Renal pelvis (tissue), 12 donors: ENCODE measurements at places on chromosomes 16 and 17.

- DNase-seq, result no peak
Observed at GRCh38 chr16:64469906-64470702, 651.8 kb downstream of the CDH11 start.

- DNase-seq, result peak; percentile 27
Observed at GRCh38 chr17:11996722-11997146, 541 bp downstream of the ZNF18 start.

DNA sequence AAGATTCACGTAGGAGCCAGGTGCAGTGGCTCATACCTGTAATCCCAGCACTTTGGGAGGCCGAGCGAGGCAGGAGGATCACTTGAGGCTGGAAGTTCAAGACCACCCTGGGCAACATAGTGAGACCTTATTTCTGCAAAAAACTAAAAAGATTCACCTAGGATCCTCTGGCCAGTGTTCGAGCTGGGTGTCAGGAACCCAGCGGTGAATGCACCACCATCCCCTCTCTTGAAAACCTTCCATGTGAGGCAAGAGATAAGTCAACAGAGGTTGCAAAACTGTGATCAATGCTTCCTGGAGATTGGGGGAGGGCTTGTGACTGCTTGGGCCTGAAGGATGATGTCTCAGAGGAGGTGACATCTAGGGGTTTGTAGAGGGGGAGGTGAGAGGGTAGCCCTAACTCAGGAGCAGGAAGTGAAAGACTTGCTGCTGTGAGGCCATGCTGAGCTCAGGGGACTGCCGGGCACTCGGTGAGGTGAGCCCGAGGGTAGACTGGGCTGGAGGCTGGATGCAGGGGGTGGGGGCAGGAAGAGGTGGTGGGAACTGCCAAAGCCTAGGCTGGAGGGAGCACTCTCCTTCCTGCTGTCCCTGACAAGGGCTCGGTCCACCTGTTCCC lies 11.7 kb downstream of the GJD3 start:
- DNase-seq, result no peak

DNA sequence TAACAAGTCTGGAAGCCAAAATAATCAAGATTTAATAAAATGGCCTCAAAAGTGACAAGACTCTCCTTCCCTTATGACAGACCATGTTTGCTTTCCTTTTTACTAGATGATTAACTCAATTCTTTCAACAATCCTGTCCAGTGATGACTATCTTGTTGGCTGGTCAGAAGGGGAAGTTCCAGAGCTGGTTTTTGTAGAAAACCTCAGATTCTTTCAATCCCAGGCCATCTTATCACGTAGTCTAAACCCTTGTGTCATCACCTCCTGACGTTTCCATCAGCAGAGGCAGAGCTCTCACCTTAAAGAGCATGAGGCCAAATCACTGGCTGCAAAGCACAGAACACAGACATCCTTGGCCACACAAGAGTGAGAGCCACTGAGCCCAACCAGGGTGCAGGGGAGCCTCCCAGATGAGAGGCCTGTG lies 125.3 kb downstream of the ANKRD11 start:
- DNase-seq, result no peak

DNA sequence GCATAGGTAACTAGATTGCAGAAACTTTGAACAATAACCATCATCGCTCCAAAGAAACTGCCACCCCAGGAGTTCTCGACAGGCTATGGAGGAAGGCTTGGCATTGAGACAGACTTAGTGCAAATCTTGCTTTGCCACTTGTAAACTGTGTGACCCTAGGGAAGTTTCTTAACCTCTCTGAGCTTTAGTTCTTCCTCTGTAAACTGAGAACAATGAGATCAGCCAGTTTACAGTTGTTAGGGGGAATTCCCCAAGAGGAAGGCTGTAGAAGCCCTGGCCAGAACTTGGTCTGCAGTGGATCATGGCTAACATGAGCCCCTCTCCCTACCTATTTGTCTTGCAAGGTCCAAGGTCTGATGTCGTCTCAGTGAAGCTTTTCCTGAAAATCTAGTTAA lies 78.9 kb downstream of the NT5M start:
- DNase-seq, result no peak

DNA sequence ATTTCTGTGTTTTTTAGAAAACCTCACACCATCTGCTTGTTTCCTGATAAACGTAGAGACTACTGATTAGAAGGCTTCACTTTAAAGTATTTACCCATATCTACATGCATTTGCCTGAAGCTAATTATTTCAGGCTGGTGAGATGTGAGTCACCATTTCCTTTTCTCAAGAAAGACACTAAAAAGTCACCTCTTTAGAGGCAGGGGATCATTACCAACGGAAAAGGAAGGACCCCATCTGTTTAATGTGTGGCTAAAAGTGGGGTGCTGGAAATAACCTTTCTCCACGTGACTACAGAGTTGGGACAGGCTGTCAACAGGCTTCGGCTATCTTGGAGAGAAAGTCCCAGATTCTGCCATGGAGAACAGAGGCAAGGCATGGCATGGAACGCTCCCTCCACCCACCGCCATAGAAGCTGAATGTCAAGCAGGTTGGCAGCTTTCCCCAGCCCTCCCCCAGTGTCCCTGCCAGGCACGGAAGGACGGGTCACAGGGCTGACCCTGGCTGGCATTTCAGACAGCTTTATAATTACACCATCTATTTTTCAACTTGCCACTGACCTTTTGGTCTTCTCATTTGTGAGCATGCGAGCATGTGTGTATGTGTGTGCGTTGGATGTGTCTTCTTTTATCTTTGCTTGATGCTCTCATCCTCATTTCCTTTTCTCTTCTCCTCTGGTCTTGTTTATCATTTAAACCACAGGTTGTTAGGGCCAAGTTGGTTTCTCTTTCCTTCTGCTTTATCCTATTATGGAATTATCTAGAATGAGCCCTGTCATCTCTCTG lies 157.0 kb downstream of the CPPED1 start:
- no peak for DNase-seq

DNA sequence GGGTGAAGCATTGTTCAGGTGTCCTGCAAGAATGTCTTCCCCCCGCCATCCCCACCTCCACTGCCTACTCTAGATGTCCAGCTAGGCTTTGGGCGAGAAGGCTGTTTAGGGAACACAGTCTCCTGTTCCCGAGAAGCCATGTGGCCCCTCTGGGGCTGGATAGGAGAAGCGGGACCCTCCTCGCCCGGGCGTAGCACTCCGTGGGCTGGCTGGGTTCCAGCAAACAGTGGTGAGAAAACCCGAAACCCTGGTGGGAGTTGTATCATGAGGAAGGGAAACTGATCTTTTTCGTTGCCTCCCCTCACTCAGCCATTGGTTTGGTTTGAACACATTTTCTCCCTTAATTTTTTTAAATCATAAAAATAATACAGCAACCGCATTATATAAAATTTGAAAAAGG lies 56.6 kb downstream of the IRF8 start:
- DNase-seq, result no peak

GRCh38 chr17:78952706-78953105 lies 27.0 kb downstream of the LGALS3BP start:
- DNase-seq, result no peak

- DNase-seq, result no peak
Observed at GRCh38 chr17:9519583-9520272, 55.9 kb downstream of the STX8 start.

DNA sequence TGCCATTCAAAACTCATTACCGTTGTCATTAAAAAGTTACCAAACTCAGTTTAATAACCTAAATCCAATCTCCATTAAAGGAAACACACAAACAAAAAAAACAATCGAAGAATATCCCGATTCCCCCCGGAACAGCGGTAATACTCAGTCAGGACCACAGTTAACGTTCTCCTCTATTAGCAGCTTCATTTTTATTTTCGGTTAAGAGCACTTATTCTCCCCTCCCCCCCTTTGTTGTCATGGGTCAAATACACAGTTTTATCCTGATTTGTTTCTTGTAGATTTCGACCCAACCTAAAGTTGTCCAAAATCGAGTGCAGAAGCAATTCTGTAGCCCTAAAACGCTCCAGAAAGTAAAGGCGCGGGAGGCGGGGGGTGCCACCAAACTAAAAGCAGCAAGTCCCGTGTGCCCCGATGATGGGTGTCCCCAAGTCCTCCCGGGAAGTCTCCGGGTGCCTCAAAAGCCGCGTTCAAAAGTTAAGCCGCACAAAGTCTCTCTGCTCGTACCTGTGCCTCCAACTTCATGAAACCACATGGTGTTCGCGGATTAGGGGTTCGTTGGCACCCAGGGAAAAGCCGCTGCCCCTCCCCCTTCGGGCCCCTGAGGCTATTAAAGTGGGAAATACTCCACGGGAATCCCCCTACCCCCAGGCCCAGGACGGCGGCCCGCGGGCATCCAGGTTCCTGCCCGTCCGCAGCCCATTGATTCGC lies 996 bp downstream of the SUMO2 start:
- DNase-seq, result no peak

DNA sequence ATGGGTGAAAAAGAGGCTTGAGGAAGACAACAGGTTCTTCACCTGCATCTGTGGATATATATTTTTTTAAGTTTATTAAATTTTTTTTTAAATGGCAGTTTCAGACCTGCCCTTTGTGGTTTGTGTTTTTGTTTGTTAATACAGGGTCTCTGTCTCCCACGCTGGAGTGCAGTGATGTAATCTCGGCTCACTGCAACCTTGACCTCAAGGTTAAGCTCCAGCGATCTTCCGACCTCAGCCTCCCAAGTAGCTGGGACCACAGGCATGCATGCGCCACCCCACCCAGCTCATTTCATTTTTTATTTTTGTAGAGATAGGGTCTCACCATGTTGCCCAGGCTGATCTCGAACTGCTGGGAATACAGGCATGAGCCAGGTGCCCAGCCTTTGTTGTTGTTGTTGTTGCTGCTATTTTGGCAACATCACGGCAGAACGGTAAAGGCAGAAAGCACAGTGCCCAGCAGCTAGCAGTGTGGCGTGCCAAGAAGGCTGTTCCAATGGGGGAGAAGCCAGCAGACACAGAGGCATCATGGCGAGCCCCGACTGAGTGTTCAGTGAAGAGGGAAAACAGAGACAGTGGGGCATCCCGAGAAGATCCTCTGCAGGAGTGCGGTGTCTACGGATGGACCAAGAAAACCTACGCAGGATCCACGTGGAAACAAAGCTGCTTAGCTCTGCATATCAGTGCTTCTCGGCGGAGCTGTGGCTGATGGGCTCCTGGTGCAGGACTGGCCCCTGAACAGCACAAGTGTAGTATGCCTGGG lies 19.6 kb downstream of the TMC6 start:
- no peak for DNase-seq

DNA sequence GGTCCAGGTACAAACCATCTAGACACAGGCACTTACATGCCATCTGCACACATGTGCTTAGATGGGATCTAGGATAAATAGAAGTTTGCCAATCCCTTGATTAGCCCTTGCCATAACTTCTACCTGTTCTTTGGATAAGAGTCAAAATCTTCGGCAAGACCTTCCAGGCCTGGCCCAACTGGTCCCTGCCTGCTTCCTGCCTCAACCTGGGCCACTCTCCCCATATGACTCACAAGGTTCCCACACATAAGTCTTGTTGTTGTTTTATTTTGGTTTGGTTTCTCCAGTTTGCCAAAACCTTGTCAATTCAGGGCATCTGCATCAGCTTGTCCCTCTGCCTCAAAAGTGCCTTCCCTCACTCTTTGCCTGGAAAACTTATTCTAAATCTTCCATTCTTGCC lies 95.3 kb upstream of the XYLT1 start:
- no peak for DNase-seq

- no peak for DNase-seq
Observed at GRCh38 chr17:30271102-30271501, 20.6 kb downstream of the BLMH start.

DNA sequence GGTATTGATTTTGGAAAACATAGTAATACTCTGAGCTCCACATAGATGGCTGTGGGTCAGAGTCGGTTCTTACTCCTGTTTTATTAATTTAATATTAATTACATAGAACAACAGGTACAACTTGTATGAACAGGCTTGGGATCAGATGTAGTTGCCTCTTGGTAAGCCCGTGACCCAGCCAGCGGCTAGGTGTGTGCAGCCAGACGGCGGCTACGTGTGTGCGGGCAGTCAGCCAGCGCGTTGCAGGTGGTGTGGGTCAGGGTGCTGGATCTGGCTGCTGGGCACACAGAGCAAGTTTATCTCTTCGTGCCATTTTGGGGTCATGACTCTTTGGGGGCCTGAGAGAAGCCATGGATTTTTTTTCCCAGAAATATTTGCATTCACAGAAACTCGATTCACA lies 30.3 kb downstream of the DBNDD1 start:
- DNase-seq, result no peak

DNA sequence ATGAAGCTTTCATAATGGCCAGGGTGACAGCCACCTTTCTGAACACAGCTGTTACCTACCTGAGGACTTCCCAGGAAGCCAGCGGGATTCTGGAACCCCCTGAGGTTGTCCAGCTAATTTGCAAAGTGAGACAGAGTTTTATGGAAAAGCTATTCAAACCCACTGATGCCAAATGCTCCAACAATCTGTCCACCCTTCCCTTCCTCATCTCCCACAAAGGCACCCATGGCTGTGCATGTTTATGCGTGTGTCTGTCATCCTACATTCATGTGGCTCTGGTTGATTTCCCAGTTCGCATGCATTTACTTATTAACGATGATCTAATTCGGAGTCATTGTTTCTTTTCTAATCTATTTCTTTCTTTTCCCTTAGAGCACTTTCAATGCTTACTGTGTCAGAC lies 217.1 kb downstream of the SLC39A11 start:
- no peak for DNase-seq

DNA sequence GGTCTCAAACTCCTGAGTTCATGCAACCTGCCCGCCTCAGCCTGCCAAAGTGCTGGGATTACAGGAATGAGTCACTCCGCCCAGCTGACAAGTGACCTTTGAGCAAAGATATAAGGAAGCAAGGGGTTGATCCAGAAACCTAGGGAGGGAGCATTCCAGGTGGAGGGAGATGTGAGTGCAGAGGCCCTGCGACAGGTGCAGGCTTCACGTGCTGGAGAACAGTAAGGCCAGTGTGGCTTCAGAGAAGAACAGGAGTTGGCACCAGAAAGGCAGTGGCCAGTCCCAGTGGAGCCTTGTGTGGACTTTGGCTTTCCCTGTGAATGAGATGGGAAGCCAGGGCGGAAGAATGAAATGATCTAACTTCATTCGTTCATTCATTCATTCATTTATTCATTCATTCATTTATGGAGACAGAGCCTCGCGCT lies 73.6 kb upstream of the HAS3 start:
- DNase-seq, result no peak

- DNase-seq, result no peak
Observed at GRCh38 chr17:20998571-20999043, 44.2 kb downstream of the USP22 start.

DNA sequence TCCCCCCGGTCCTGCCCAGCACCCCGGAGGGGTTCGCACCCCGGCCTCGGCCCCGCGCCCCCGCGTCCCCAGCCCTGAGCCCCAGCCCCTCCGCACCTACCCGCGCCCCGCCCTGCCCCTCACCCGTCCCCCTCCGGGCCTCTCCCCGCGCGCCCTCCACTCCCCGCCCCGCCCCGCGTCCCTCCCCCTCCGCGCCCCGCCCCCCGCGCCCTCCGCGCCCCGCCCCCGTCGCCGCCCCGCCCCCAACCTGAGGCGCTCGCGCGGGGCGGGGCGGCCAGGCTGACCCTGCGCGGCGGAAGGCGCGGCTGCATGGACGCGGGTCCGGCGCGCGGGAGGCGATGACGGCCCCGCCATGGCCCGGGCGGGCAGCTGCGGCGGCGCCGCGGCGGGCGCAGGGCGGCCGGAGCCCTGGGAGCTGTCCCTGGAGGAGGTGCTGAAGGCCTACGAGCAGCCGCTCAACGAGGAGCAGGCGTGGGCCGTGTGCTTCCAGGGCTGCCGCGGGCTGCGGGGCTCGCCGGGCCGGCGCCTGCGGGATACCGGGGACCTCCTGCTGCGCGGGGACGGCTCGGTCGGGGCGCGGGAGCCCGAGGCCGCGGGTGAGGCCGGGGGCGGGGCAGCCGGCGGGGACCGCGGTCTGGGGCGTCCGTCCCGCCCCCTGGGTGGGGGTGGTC lies at the start of gene SPIRE2:
TSS of gene SPIRE2 (plus strand) at position 277 of the 671 bp plus-strand sequence. CDS start at position 353, 76 bp downstream.
- DNase-seq, result peak; percentile 88

- DNase-seq, result no peak
Observed at GRCh38 chr16:11705311-11706025, 37.2 kb downstream of the TXNDC11 start.
